ENCODE measurements at places on chromosomes 4 and X.

GRCh38 chr4:8739317-8739716 lies 132.3 kb downstream of the HMX1 start:
- H3K4me1 ChIP-seq: no peaks in the 10 kb centered on the region
- no peak for DNase-seq
- H3K36me3 ChIP-seq: no peaks in the 10 kb centered on the region

DNA sequence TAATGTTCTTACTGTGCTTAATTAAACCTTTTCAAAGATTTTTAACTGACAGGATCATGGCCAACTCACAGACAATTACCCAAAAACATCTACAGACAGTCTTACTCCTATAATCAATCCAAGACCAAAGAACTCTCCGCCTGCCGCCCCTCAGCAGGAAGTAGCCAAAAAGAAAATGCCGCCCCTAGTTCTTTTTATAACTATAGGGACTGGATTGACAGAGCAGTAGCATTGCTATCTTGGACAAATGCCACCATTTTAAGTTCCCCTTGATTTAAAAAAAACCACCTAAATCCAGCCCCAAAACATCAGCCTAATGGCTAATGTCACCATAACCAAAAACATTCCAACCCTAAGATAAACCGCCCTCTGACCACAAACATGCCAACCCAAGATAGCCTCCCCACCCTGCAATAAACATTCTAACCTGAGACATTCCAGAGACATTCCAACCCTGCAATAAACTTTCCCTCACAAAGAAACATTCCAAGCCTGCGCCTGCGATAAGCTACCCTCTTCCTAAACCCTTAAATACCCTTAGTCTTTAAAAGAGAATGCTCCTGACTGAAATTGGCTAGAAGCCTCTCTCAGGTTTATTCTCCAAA lies 77.0 kb downstream of the COQ2 start:
- peaks cover 9% of the 10 kb centered on the region for H3K4me1 ChIP-seq
- H3K27me3 ChIP-seq: no peaks in the 10 kb centered on the region
- no peak overlapping the region for H3K4me3 ChIP-seq
- DNase-seq: no peak
- H3K27ac ChIP-seq: no peak overlapping the region

DNA sequence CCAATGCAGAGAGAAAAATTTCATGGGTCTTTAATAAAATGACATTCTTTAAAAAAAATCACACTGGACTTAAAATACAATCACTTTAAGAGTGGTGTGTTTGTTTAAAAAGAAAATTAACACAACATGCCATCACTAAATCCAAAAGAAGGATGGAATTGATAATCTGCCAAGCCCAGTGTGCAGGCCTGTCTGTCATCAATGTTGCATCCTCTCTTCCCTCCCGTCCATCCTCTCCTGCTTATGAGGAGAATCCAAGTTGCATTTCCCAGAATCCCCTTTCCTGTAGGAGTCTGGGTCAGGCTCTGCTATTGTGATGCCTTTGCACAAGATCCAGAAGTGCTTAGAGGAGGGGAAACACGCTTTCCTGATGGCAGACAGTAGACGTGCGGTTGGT lies 169.4 kb downstream of the MID1 start:
- no peaks in the 10 kb centered on the region for H3K27me3 ChIP-seq
- H3K27ac ChIP-seq: no peak overlapping the region
- no peaks in the 10 kb centered on the region for H3K36me3 ChIP-seq

DNA sequence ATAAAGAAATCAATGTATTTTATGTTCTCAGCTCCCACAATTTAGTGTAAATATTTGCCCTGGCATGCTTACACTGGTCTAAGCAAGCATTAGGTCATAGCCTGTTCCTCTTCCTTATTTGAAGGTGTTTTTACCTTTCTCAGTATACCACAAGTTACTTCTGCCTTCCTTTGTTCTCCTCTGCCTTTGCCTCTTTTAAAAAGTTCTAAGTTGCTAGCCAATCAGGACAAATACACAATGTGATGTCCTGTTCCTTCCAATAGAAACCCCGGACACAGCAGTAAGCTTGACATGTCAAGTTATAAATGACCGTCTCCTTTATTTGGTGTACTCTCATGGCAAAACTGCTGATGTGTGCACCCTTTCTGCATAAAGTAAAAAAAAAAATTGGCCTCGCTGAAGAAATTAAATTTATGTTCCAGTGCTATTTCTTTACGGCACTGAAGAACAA lies 49.4 kb downstream of the UGT2B10 start:
- peak; percentile 74 for DNase-seq
- no peaks in the 10 kb centered on the region for H3K27me3 ChIP-seq
- H3K27ac ChIP-seq: peak overlapping the region; percentile 76
- H3K4me1 ChIP-seq: peaks cover 63% of the 10 kb centered on the region

DNA sequence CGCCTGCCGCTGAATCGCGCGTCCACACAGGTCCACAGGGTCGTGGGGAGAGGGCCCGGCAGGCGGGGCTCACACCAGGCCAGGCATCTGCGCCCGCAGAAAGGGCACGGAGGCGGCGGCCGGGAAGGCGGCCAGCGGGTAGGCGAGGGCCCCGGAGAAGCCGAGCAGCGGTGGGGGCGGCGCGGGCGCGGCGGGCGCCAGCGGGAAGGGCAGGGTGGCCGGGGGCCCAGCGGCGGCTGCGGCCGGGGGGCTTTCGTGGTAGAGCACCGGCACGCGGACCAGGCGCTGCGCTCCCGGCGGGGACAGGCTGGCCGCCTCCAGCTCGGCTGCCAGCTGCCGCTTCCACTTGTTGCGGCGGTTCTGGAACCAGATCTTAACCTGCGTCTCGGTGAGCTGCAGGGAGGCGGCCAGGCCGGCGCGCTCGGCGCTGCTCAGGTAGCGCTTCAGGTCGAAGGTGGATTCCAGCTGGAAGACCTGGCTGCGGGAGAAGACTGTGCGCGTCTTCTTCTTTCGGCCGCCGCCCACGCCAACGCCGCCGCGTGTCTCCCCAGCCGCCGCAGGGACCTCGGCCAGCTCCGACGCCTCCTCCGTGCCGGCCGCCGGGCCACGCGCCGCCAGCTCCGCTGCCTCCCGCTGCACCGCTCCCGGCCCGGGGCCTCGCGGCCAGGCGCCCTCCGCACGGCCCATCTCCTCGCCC lies 3.9 kb downstream of the HMX1 start:
- DNase-seq: no peak
- H3K27ac ChIP-seq: no peak overlapping the region
- no peaks in the 10 kb centered on the region for H3K4me1 ChIP-seq
- no peaks in the 10 kb centered on the region for H3K36me3 ChIP-seq
- H3K4me3 ChIP-seq: no peak overlapping the region

DNA sequence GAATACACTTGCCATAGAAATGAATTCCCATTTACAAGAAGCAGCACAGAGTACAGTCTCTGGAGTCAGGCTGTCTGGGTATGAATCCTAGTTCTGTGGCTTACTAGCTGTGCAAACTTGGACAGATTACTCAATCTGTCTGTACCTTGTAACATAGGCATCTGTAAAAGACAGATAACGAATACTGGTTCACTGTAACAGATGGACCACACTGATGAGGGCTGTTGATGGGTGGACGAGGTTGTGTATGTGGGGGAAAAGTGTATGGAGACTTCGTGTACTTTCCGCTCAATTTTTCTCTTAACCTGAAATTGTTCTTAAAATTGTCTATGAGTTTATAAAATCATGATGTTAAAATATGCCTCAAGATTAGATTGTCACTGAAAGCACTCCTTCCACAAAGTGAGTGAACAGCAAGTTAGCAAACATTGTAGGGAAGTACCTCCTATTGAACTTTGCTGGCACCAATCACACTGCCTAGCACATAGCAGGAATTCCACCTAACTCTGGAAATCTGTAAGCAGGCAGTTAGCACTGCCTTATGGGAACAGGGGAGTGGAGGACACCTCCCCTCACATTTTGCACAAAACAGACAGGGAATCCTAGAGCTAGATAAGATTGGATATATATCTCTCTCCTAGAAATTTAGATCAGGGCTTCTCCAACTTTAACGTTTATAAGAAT lies 6.5 kb upstream of the EXOSC9 start:
- peak; percentile 79 for DNase-seq
- no peaks in the 10 kb centered on the region for H3K36me3 ChIP-seq
- H3K27me3 ChIP-seq: no peaks in the 10 kb centered on the region
- peaks cover 49% of the 10 kb centered on the region for H3K4me1 ChIP-seq
- peak overlapping the region; percentile 53 for H3K27ac ChIP-seq

DNA sequence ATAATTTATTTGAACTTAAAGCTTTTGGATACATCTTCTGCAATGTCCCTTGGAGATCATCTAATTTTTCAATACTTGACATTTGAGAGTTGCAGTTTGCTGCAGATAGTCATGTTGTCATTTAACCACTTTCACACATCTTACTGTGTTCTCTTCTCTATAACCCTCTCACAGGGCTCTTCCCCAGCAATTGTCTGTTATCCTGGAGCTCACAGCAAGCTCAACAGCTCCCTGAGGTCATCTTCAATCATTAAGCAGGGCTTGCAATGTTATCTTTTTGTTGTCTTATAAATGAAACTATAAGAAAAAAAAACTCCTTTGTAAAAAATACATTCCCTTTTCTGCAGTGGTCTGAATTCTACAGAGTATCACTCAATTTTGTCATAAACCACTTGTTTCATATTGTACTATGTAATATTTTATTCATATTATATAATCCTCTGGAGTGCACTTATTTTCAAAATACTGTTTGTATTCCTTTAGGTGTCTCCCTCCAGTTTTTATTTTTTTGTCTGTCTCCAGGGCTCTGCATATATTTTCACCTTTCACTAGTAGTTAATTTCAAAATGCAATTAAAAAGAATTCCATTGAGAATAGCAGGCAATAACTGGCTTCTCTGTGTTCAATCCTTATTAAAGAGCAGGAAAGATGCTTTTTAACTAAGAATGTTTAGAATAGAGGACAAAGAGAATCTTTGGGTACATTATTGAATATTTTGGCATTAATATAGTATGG lies 106.3 kb upstream of the ARSJ start:
- no peaks in the 10 kb centered on the region for H3K4me1 ChIP-seq
- H3K27me3 ChIP-seq: no peaks in the 10 kb centered on the region
- DNase-seq: no peak
- H3K27ac ChIP-seq: no peak overlapping the region
- no peaks in the 10 kb centered on the region for H3K36me3 ChIP-seq

DNA sequence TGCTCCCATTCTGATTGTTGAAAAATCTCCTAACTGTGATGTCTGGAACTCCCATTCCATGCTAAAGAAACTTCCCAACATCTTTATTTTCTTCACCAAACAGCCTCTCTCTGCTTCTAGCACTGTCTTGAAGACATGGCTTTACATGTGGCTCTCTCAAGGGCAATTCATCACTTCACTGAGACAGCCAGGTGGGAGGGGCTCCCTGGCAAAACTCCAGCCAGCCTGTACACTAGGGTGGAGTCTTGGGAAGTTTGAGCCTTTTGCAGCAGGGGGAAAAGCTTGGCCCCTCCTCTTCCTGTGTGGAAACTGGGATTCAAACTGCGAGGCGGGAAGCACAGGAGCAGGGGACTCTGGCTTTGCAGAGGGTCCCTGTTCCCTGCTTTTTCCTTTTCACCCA lies 130.5 kb upstream of the TTC29 start:
- DNase-seq: no peak
- no peaks in the 10 kb centered on the region for H3K36me3 ChIP-seq
- no peak overlapping the region for H3K27ac ChIP-seq
- no peak overlapping the region for H3K4me3 ChIP-seq
- peaks cover 3% of the 10 kb centered on the region for H3K27me3 ChIP-seq

DNA sequence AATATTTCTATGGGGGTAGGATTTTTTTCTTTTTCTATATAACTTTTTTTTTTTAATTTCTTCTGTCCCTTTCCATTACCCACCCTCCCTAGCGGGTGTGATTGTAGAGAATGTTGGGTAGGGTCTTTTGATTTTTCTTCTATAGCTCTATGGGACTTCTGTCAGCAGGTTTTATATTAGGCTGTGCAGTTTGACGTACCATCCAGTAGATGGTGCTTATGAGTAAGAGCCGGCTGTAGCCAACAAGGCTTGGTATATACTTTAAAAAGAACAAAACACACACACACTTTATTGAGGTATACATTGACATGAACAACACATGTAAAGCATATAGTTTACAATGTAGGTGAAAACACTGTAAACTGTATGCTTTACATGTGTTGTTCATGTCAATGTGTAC lies 247.9 kb upstream of the POF1B start:
- no peaks in the 10 kb centered on the region for H3K36me3 ChIP-seq
- H3K4me1 ChIP-seq: no peaks in the 10 kb centered on the region
- no peak overlapping the region for H3K4me3 ChIP-seq
- DNase-seq: no peak

GRCh38 chr4:186167605-186168004 lies 23.8 kb upstream of the CYP4V2 start:
- H3K4me1 ChIP-seq: peaks cover 37% of the 10 kb centered on the region
- H3K27me3 ChIP-seq: peaks cover 6% of the 10 kb centered on the region
- H3K36me3 ChIP-seq: no peaks in the 10 kb centered on the region
- H3K4me3 ChIP-seq: no peak overlapping the region
- DNase-seq: no peak
